ENCODE measurements at places on chromosomes 3 and 15.
A peak's percentile ranks its signal among the peaks of the same experiment; 100 is the strongest.

DNA sequence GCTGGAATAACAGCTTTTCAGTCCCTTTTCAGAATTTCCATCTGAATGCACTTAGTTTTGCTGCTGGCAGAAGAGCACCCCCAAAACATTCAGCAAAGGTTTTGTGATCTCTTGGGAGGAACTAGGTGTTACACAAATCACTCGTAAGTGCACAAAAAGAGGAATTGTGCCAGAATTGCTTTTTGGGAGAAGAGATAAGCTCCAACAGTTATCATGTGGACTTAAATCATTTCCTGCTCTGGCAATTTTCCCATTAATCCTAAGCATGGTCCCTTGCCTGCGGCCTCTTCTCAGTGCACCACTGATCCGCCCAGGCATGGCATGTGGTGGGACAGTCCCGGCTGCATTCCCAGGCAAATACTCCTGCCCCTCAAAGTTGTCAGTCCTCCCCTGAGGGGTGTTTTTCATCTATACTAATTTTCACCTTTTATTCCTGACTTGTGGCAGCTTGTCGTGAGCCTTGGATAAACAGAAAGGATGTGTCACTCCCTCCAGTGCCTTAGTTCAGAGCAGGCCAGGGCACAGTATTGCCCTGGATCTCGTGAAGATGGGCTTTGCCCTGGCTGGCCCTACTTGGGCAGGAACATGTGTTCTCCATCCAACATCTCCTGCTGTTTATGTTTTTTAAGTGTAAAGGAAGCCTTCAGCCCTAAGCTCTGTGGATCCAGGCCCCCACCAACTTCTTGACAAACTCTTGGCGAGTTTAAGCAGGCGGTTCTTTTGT is 44.6 kb upstream of the VILL start:
- DNase-seq = no peak

- peak; percentile 46 for DNase-seq
Measured at GRCh38 chr3:172836390-172836997, 86.0 kb downstream of the ECT2 start.

GRCh38 chr3:196985954-196986885 is 17.6 kb upstream of the PIGZ start:
- no peak for DNase-seq

GRCh38 chr3:4746241-4746958 is 232.8 kb upstream of the BHLHE40 start:
- DNase-seq = no peak

DNA sequence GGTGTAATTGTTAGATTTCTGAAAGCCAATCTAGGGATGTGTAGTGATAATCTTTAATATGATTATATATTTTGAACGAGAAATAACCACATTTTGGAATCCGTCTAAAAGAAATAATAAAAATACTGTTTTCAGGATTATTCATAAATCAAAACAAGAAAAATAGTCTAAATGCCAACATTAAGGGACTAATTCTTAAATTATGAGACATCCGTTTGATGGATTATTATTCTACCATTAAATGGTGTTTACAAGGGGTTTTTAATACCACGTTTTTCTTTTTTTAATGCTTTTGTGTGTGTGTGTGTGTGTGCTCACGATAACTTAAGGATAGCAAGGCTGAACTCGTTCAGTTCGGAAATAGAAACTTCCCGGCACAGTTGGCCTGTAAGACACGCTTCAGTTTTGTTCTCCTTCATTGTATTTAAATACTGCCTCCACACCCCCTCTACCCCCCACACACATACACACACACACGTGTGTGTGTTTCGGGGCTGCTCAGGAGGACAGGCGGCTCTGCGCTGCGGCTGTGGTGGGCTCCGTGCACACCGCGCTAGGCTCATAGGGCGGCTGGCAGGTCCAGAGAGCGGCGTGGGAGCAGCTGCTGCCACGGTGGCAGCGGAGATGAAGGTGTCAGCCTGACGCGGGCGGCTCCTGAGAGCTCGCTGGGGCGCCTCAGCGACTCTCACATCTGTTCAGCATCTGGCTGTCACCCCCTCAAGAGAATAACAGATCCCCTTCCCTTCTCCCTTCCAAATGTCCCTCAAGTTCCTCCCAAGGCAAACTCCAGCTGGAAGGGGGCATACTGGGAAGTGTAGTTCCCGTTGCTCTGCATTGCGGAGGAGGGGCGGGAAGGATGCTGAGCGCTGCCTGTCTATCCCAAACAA is 23.0 kb upstream of the ANP32A start:
- DNase-seq = peak; percentile 36

DNA sequence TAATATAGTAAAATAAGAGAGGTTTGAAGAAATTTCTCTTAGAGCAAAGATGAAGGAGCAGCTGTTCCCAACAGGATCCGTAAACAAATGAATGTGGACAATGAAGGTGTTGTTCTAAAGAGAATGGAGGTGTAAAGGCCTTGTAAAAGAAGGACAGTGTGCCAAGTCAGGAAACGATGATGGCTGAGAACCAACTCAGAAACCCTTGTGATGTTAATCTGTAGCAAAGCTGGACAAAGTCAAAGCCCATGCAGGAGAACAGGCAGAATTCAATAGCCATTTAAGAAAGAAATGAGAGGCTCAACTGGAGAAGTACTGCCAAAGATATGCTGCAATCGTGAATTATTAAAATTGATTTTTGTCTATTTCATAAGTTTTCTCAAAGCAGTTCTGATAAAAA is 192.2 kb downstream of the MBNL1 start:
- DNase-seq = no peak

GRCh38 chr3:3951501-3951900 is 152.3 kb downstream of the LRRN1 start:
- DNase-seq = no peak

- peak; percentile 54 for DNase-seq
Measured at GRCh38 chr3:10702961-10703740, 112.9 kb upstream of the SLC6A11 start.

DNA sequence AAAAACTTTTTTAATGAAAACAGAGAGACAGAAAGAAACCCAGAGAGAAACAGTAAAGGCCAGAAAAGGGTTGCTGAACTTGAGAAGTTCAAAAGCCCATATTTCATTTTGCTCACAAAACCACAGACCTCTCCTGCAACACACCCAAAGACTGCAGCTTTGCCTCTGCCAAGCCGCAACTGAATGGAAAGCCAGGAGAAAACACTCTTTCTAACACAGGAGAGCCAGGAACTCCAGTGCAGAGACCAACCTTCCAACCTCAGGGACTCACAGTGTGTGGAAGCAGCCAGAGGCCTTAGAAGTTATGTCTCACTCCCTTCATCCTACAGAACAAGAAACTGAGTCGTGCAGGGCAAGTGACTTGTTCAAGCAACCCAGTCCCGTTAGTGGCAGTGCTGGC is 163.1 kb upstream of the HES1 start:
- DNase-seq = no peak

DNA sequence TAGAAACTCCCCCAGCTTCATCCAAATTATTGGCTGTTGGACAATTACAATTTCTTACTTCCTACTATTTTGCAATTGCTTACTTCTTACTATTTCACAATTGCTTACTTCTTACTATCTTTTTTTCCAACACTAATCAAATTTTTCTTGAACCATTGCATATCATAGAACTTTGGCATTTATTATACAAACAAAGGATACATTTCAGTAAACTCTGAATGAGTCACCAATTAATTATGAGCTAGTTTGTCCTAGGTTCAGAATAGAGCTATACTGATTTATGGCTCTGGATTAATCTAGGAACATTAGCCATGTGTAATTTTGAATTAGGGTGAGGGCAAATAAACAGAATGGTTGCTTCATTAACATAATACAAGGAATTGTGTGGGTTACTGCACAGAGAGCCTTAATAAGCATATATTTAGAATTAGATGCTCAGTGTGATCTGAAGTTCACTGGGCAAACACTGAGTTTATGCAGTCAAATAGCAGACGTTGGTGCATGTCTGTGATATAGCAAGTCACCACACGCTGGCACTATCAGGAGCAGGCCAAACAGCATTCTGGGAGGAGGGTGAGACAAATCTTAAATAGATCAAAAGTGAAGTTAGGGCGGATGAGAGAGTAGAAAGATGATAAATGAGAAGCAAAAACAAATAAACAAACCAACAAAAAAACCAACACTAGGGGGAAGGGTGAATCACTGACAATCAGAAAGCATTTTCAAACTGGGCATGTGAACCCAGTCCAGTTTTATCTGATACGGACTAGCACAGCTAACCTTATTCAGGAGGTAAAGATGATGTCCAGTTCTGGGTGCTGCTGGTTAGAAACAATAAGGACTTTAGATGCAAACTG is 21.5 kb downstream of the GABRR3 start:
- no peak for DNase-seq

DNA sequence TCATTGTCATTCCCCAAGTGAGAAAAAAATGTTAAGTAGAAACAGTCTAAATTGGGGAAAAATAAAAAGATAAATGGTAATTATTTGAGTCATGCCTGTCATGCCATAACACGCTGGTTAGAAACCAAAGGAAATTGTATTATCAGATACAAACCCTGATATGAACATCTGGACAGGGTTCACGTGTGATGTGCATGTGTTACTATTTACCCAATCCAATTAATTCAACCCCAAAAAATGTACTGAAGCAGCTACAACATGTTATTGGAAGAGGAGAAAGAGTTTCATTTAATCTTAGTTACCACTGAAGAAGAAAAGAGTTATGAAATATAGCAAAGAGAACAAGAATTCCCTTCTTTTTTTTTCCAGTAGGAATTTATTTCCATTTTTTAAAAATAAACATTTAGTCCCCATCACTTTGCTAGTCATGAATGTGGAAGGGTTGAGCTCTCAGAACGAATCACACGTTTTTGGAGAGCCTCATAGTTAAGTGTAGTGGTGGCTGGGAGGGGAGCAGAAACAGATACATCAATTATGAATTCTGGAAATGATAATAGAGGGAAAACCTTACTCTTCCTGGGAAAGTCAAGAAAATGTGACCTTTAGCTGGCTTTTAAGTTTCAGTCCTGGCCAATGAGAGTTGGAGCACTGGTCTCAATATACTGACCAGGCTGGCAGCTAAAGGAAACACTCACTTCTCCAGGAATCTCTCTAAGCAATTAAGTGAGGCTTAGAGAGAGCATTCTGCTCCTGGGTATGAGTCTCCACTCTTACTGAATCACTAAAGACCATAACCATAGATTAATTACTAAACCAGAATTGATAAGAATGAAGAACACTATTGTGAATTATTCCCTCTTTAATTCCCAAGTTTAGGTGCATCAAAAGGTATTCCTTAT is 796.5 kb downstream of the GRM7 start:
- DNase-seq = no peak

DNA sequence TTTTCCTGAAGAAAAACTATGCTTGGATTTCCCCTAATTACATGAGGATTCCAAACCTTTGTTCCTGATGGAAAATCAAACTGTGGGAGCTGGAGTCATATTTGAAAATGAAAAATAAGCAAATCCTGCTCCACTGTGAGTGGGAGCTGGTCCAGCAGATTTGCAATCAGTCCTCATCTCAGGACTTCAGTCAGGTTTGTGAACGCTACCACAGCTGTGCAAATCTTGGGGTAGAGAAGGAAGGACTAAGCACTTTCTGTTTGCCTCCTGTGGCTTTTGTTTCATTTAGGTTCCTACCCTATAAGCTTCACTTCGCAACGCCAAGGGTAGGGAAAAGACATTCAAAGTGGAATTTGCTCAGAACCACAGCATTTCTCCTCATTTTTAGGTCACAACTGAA is 238.2 kb downstream of the TUSC7 start:
- DNase-seq = no peak

GRCh38 chr3:120693439-120694171 is 11.6 kb upstream of the HGD start:
- no peak for DNase-seq

DNA sequence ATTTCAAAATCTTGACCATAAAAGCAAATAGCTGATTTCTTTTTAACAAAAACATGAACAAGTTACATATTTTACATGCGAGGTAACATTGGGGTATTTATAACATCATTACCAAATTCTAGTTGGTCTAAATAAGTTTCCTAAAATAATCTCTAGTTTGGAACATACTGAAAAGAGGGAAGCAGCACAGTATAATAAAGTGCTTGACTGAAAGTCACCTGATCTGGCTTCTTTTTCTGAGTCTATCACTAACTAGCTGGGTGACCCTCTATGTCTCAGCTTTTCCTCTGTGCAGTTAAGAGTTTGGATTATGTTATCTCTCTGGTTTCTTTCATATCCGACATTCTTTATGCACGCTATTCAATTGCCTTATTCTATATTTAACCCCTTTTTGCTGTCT is 19.8 kb upstream of the CNTN4 start:
- DNase-seq = no peak

GRCh38 chr15:27587810-27588209 is 511.3 kb downstream of the OCA2 start:
- DNase-seq = peak; percentile 12

DNA sequence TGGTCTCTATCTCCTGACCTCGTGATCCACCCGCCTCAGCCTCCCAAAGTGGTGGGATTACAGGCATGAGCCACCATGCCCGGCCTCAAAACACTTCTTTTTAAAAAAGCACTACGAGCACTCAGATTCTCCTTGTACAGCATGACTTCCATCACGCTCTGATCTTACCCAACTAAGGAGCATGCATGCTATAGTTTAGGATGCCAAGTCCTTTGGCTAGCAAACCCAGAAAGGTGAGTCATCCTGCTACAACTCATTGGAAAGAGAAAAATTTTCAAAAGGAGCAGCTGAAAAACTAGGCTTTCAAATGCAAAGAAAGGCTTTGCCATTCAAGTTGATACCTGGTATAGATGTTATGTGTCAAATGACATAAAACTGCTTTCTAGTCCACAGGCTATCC is 70.3 kb upstream of the PRICKLE2 start:
- DNase-seq = no peak

DNA sequence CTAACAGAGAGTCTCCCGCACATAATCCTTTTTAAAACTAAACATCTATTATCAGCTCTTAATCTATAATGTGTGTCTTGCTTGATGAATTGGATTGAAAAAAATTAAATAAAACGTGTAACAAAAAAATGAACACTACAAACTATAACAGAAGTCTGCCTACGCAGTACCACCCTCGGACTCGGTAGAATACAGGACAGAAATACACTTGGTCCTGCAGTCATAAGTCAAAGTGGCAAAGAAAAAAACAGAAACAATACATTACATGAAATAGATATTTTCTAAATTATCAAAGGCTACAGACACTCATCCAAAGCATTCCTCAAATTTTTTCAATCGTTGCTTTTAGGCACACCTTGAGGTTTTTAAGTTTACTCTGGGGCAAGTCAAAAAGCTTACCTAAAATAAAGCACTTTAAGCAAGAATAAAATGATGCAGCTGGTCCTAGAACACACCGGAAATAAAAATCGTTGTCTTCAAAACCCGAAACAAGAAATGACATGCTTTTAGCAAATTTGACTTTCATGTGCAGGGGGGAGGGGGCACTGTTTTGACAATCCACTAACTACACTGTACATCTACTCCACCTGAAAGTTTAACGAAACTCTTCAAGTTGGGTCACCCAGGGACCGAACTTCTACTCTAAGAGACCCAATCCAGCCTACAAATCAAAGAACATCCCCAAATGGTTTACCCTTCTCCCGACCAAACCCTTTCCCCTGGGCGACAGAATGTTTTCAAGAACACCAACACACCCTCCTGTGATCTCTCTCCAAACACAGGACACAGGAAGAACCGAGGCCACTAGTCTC is 1.3 kb downstream of the ADAM10 start:
- no peak for DNase-seq
